Activated naive CD8-positive, alpha-beta T cell treated with anti-CD3 and anti-CD28 coated beads, Interleukin-2, amount 50 U/mL, for 16 hours (primary cell): ENCODE measurements at places on chromosomes 7 and 10.

DNA sequence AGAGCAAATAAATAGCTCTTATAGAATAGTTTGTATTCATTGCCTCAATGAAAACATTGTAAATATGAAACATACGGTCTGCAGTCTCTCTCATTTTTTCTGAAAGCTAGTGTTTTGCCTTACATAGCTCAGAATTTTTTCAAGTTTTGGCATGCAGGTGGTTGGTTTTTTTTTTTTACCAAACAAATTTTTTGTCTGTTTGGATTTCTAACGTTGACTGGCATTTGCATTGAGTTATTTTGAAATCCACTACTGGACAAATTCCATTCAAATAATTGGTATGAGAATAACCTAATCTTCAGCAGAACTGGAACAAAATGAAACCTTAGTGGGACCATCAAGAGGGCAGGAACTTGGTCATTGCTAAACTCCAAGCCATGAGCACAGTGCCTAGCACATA is 107.6 kb upstream of the SAMD8 start:
- no peak for DNase-seq

DNA sequence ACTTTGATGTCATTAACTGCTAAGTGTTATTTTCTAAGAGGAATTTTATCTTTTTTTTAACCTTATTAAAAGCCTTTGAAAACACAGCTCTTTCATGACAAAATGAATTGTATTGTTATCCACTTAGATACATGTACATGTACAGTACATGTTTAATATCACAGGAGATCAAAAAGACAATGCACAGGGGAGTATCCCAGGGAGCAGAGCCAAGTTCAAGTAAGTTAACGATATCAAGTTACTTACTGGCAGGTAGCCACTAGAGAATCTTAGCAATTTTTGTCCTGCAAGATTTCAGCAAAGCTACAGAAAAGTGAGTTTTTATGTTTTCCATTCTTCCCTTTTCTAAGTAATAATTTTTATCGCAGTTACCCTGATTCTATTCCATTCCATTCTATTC is 33.9 kb upstream of the ARL4A start:
- no peak for DNase-seq

GRCh38 chr10:78362406-78363022 is 328.9 kb downstream of the RPS24 start:
- no peak for DNase-seq

DNA sequence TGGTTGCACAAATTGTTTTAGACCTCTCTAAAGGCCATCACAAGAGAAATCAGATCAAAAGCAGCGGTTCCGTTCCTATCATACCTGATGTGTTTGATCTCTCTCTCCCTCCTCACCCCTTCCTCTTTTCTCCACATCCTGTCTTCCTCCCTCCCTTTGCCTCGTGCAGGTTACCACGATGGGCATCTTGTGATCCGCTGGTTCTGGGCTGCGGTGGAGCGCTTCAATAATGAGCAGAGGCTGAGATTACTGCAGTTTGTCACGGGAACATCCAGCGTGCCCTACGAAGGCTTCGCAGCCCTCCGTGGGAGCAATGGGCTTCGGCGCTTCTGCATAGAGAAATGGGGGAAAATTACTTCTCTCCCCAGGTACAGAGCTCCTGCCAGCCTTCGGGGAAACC is 28.5 kb upstream of the STK17A start:
- DNase-seq: no peak

DNA sequence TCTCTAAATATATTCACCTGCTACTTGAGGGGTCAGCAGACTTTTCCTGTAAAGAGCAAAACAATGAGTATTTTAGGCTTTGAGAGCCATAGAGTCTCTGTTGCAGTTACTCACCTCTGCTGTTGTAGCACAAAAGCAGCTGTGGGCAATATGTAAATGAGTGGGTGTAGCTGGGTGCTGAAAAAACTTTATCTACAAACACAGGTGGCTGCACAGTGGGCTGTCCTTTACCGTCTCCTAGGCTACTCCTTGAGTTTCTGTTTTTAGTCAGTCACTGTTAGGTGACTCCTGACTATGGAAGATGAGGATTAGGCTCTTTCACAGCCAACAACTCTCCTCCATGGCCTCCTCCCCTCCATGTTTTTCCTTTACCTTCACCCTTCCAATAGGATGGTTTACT is 286.1 kb upstream of the C7orf33 start:
- DNase-seq: no peak

GRCh38 chr7:34093276-34093675 is 187.9 kb downstream of the BMPER start:
- no peak for DNase-seq

- no peak for DNase-seq
These were observed 302.2 kb downstream of the ADARB2 start for GRCh38 chr10:1434912-1435692.

DNA sequence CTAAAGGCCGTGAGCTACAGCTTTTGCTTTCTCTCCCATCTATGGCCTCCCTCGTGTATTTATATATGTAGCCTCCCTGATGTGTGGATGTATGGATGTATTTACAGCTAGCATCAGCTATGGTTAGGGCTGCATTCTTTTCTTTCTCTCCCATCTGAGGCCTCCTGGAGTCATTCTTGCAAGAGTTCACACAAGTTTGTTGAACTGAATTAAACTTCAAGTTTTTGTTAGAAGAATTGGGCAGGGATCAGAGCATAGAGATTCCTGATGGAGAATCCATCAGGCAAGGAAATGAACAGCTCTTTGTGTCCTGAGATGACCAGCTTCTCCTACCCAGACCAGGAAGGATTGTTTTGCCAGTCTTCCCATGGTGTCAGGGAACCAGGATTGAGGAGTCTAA is 60.3 kb downstream of the AHCYL2 start:
- no peak for DNase-seq

DNA sequence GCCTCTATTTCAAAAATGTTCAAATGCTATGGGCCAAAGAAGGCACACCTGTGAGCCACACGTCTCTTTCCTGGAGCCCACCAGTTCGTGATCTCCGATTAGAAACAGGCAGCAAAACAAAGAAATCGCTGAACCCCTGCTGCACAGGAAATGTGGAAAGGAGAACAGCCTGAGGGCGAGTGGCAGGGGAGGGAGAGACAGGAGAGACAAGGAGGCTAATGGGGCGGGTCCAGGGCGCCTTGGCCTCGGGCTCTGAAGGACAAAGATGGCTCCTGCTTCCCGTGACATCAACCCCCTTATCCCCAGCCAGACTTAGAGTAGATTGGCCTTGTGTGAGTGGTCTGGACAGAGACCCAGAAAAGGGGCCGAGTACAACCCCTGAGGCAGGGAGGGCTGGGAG is 62.4 kb upstream of the DOCK1 start:
- no peak for DNase-seq

- no peak for DNase-seq
These were observed 1.3 kb upstream of the NMT2 start for GRCh38 chr10:15169555-15170401.
